LHCN-M2 (cell line): ENCODE measurements at places on chromosomes 11 and 22. TPM values are rescaled to one million over a fixed set of nuclear protein-coding genes. Genes with fewer than 3 reads are reported as not detected.
A peak's percentile ranks its signal among the peaks of the same experiment; 100 is the strongest.

The CLDN25 gene
- total RNA-seq: not detected in 2 replicates

GRCh38 chr11:27945348-27945747, 162.6 kb downstream of the KIF18A start:
- no peak for DNase-seq

The PLAAT4 gene
- 3.5 and 7.0 TPM in 2 replicates for total RNA-seq

DNA sequence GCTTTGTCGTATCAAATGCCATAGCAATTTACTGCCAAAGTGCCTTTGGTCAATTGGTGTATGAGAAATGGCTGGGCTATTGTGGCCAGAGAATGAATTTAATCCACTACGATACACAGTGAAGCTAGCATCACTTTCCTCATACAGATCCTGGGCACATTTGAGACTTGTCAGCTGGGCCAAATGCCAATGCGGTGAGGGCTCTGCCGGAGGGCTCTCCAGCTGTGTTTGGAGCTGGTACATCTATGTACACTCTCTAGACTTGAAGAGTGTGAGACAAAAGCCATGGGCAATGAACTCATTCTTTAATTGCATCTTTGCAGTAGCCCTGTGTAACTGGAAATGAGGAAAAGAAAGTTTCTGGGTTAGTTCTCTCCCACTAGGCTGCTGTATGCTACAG, 1052.9 kb downstream of the NTM start:
- DNase-seq: peak; percentile 1

- peak; percentile 32 for DNase-seq
Measured at GRCh38 chr22:37734964-37735451, 38.2 kb downstream of the TRIOBP start.

DNA sequence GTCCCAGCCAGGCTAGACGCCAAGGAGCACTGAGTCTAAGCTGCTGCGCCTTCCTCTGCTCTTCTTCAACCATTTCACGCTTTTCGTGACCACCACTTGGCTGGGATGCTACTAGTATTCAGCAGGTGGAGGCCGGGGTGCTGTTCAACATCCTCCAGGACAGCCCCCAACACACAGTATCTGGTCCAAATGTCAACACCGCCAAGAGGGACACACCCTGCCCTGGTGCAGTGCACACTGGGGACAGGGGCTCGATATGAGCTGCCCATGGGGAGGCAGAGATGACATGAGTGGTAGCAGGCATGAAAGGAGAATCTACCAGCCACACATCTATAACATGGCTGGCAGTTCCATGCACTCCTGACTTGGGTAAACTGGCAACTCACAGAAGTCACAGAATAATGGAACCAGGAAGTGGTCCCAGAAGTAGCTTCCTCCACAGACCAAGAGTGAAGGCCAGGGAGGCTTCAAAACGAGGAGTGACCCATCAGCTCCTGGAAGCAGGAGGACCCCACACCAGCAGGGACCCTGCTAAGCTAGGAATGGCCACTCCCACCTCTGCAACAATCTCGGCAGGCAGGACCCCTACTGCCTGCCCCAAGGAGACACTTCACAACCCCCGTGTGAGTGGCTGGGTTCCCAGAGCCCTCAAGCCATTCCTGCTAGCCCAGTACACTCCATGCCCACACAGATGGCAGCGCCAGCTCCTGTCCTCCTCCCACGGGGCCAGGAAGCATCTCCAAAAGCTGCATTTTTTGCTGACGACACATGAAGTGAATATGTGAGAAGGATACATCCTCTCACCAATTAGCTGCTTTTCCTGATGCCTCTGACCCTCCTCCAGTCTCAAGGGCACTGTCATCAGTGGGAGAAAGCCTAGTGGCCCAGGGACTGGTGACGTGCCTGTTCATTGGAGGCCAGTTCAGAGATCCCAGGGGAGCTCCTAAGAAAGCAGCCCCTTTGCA, 78.8 kb downstream of the DGCR2 start:
- peak; percentile 58 for DNase-seq

- peak; percentile 7 for DNase-seq
Measured at GRCh38 chr11:102676084-102676483, 29.5 kb downstream of the MMP27 start.

DNA sequence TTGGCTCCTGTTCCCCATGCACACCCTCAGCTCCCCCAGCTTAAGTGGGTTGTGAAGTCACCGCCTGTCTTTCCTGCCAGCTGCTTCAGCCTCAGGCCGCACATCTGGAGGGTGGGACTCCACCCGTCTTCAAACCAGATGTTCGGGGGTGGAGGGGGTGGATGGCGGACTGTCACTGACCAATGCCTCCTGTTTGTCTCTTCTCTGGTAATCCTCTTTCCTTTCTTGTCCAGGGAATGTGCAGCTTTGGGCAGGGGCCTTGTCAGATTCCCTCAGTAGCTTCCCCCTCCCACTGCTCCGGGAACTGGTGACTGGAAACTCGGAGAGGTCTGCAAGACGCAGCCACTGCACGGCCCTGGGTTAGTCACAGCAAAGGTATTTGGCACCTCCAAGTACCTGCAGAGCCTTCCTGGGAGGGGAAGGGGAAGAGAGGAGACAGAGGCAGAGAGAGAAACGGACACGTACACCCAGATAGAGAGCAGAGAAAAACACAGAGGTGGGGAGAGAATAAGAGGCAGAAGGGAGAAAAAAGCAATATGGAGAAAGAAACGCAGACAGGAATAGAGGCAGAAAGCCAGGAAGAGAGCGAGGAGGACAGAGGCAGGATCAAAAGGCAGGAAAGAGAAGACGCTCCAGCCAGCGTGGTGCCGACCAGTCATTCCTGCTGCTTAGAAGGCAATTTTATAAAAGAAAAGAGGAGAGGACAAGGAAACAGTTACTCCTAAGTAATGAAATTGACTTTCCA, 56.1 kb upstream of the TIMP3 start:
- no peak for DNase-seq
